ENCODE measurements at places on chromosomes 5 and 9.

GRCh38 chr9:132978451-132979131 is at the start of gene GFI1B:
Gene GFI1B, plus strand, starts transcription at chr9:132978694. Its CDS starts 7,985 bp downstream, at chr9:132986679.
- DNase-seq, result no peak

DNA sequence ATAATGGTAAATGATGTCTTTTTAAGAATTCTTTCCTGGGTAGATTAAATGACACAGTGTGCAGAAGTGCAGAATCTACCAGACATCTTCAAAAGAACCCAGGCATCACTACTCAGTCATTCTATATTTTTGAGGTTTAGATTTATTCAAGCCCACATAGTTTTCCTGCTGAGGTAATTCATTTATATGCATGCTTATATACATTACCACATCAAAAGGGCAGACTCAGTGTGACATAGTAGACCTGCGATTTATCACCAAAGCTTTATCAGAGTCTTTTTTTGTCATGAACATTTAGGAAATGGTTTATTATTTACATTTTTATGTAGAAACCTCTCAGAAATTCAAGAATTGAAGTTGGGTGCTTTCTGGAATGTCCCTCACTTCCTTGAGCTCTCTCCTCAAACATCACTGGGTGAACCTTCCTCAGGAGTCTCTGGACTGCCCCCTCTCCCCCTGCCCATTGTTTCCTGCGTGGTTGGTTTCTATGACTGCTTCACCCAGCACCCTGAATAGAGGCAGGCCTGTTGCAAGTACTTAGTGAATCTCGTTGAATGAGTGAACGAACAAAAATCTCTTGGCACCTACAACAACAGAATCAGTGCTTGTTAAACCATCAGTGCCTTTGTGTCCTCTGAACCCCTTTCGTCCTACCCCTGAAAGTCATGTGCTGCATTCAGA is 42.5 kb downstream of the ADAMTS16 start:
- no peak for DNase-seq

GRCh38 chr5:104355350-104355749 is 792.8 kb upstream of the NUDT12 start:
- no peak for DNase-seq

- no peak for DNase-seq
Observed at GRCh38 chr5:172841-173251, 18.4 kb upstream of the LRRC14B start.

GRCh38 chr5:107450531-107450930 is 220.2 kb downstream of the EFNA5 start:
- DNase-seq, result no peak

Measured in stimulated activated CD8-positive, alpha-beta memory T cell treated with anti-CD3 and anti-CD28 coated beads, Interleukin-12 subunit alpha, Interleukin-12 subunit beta, amount 100 ng/mL, for 1 hour (primary cell).